Smooth muscle cell of bladder (primary cell): ENCODE measurements at places on chromosomes 7 and 10. TPM values are rescaled to one million over a fixed set of nuclear protein-coding genes. Genes with fewer than 3 reads are reported as not detected.

The PGAM1 gene
- total RNA-seq = 280 and 341 TPM in 2 replicates

The PCLO gene
- under 0.01 TPM in 2 replicates for total RNA-seq

The CLDN4 gene
- total RNA-seq = 0.14 and 1.5 TPM in 2 replicates

The CYP3A4 gene
- not detected in 2 replicates for total RNA-seq

The BTBD16 gene
- total RNA-seq = under 0.01 TPM in 1 of 2 replicates, not detected in the other

The TAS2R4 gene
- total RNA-seq = 0.85 and 0.92 TPM in 2 replicates

The PRKAR2B gene
- 26.3 and 65.3 TPM in 2 replicates for total RNA-seq

The SGCE gene
- total RNA-seq = 75.8 and 84.4 TPM in 2 replicates

The RAMP3 gene
- total RNA-seq = not detected in 2 replicates

The CNPY1 gene
- not detected in 2 replicates for total RNA-seq

The BHLHA15 gene
- total RNA-seq = 0.37 TPM in 1 of 2 replicates, not detected in the other

The NPFFR1 gene
- total RNA-seq = under 0.01 TPM in 1 of 2 replicates, not detected in the other

The TMEM139 gene
- total RNA-seq = not detected in 2 replicates

The LRRD1 gene
- total RNA-seq = 0.14 TPM in 1 of 2 replicates, not detected in the other

The CPXM2 gene
- total RNA-seq = 3.1 and 29.0 TPM in 2 replicates

The ASAH2 gene
- 0.74 and 1.00 TPM in 2 replicates for total RNA-seq

The ASZ1 gene
- total RNA-seq = not detected in 2 replicates

The MSMB gene
- total RNA-seq = not detected in 2 replicates

The CCDC172 gene
- total RNA-seq = not detected in 2 replicates

The OSBPL3 gene
- total RNA-seq = 8.1 and 9.0 TPM in 2 replicates

The EEPD1 gene
- total RNA-seq = 4.7 and 6.8 TPM in 2 replicates

The LEP gene
- 0.09 TPM in 1 of 2 replicates, not detected in the other for total RNA-seq
